Kidney (tissue), 22 donors: ENCODE measurements at places on chromosomes 7 and 10. TPM values are rescaled to one million over a fixed set of nuclear protein-coding genes. Genes with fewer than 3 reads are reported as not detected.

Gene PKD1L1
- 0.82 TPM for total RNA-seq

GRCh38 chr10:72639441-72639873 is 13.6 kb upstream of the MICU1 start:
- no peaks in the 10 kb centered on the region for H3K36me3 ChIP-seq
- H3K4me3 ChIP-seq, result no peak overlapping the region
- DNase-seq, result no peak
- no peak overlapping the region for H3K27ac ChIP-seq
- no peaks in the 10 kb centered on the region for H3K4me1 ChIP-seq
- no peaks in the 10 kb centered on the region for H3K27me3 ChIP-seq

GRCh38 chr10:111125102-111125501 is 48.3 kb downstream of the ADRA2A start:
- H3K36me3 ChIP-seq, result no peaks in the 10 kb centered on the region
- no peak overlapping the region for H3K4me3 ChIP-seq
- no peak for DNase-seq
- no peaks in the 10 kb centered on the region for H3K4me1 ChIP-seq
- no peak overlapping the region for H3K27ac ChIP-seq

GRCh38 chr10:71708301-71708703 is 11.3 kb downstream of the C10orf105 start:
- peaks cover 12% of the 10 kb centered on the region for H3K4me1 ChIP-seq
- H3K4me3 ChIP-seq, result no peak overlapping the region
- no peaks in the 10 kb centered on the region for H3K36me3 ChIP-seq
- H3K27ac ChIP-seq, result no peak overlapping the region
- no peaks in the 10 kb centered on the region for H3K27me3 ChIP-seq
- peak; percentile 62 for DNase-seq

Gene MEOX2
- 1.2 TPM for total RNA-seq

GRCh38 chr7:135291809-135292253 is 58.2 kb downstream of the STRA8 start:
- H3K27ac ChIP-seq, result no peak overlapping the region
- H3K4me3 ChIP-seq, result no peak overlapping the region
- H3K4me1 ChIP-seq, result no peaks in the 10 kb centered on the region
- no peaks in the 10 kb centered on the region for H3K36me3 ChIP-seq
- DNase-seq, result no peak
- no peaks in the 10 kb centered on the region for H3K27me3 ChIP-seq

GRCh38 chr7:119664601-119665000 is 608.4 kb upstream of the KCND2 start:
- no peak overlapping the region for H3K4me3 ChIP-seq
- no peak for DNase-seq
- H3K4me1 ChIP-seq, result no peaks in the 10 kb centered on the region
- no peaks in the 10 kb centered on the region for H3K27me3 ChIP-seq

Gene SPDYE8
- not detected for total RNA-seq
